ENCODE measurements at places on chromosomes 7 and 10. TPM values are rescaled to one million over a fixed set of nuclear protein-coding genes. Genes with fewer than 3 reads are reported as not detected.

The FAM221A gene
- 7.5 TPM for total RNA-seq

The DENND2A gene
- not detected for total RNA-seq

The FFAR4 gene
- total RNA-seq, result not detected

The SKIDA1 gene
- total RNA-seq, result 0.36 TPM

The GTF2IRD1 gene
- 1.4 TPM for total RNA-seq

The HOXA4 gene
- 0.25 TPM for total RNA-seq

The FOXI2 gene
- not detected for total RNA-seq

The PTPRN2 gene
- 0.49 TPM for total RNA-seq

The CLRN3 gene
- total RNA-seq, result not detected

The GARS1 gene
- total RNA-seq, result 338 TPM

The NUTM2E gene
- total RNA-seq, result 0.23 TPM

The CHN2 gene
- total RNA-seq, result 1.8 TPM

The NEBL gene
- total RNA-seq, result 0.34 TPM

The SPDYE5 gene
- 0.18 TPM for total RNA-seq

The LRRC17 gene
- not detected for total RNA-seq

The RPEL1 gene
- total RNA-seq, result not detected

The PCBD1 gene
- total RNA-seq, result 41.5 TPM

The C10orf67 gene
- 0.25 TPM for total RNA-seq

The NAT16 gene
- total RNA-seq, result not detected

The GHRHR gene
- total RNA-seq, result not detected

The VWC2 gene
- not detected for total RNA-seq

The KCND2 gene
- total RNA-seq, result not detected

The MMD2 gene
- not detected for total RNA-seq

The ACTR3C gene
- 2.9 TPM for total RNA-seq

The SFTPA1 gene
- total RNA-seq, result not detected

The FXYD4 gene
- total RNA-seq, result not detected

The PLXNA4 gene
- total RNA-seq, result 0.18 TPM

The SOSTDC1 gene
- total RNA-seq, result not detected

The LLCFC1 gene
- total RNA-seq, result not detected

The FGFR2 gene
- total RNA-seq, result not detected

The PIK3AP1 gene
- 4.1 TPM for total RNA-seq

The CNPY1 gene
- not detected for total RNA-seq

The LRRC4 gene
- not detected for total RNA-seq

The SSMEM1 gene
- total RNA-seq, result not detected

The ITPRID1 gene
- not detected for total RNA-seq

The SH2D4B gene
- total RNA-seq, result 0.11 TPM

The LIPF gene
- total RNA-seq, result not detected
